ENCODE measurements at places on chromosomes 12 and 14. TPM values are rescaled to one million over a fixed set of nuclear protein-coding genes. Genes with fewer than 3 reads are reported as not detected.

DNA sequence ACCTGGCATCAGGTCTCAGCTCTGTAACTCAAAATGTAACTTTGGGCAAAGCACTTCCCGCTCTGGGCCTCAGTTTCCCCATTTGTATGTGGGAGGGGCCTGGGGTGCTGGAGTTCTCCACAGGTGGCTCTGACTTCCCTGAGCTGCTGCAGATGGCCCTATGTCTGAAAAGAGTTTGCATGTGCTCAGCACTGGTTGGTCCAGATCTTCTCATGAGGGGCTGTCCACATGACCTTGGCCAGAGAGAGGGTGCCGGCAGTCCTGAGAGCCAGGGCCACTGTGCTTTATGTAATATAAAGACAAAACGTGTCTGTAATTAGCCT, 7.2 kb upstream of the CACNA2D4 start:
- no peak for DNase-seq

GRCh38 chr12:47709237-47709636, 3.4 kb upstream of the RPAP3 start:
- no peak for DNase-seq

The CDK2 gene
- 40.9 TPM for total RNA-seq

The EPYC gene
- not detected for total RNA-seq

The SMCO3 gene
- not detected for total RNA-seq

The MEG3 gene
- not detected for total RNA-seq

GRCh38 chr12:122097584-122097926, 19.0 kb downstream of the MLXIP start:
- DNase-seq = no peak

The CLEC4C gene
- total RNA-seq = not detected

The SOCS2 gene
- total RNA-seq = 46.9 TPM

DNA sequence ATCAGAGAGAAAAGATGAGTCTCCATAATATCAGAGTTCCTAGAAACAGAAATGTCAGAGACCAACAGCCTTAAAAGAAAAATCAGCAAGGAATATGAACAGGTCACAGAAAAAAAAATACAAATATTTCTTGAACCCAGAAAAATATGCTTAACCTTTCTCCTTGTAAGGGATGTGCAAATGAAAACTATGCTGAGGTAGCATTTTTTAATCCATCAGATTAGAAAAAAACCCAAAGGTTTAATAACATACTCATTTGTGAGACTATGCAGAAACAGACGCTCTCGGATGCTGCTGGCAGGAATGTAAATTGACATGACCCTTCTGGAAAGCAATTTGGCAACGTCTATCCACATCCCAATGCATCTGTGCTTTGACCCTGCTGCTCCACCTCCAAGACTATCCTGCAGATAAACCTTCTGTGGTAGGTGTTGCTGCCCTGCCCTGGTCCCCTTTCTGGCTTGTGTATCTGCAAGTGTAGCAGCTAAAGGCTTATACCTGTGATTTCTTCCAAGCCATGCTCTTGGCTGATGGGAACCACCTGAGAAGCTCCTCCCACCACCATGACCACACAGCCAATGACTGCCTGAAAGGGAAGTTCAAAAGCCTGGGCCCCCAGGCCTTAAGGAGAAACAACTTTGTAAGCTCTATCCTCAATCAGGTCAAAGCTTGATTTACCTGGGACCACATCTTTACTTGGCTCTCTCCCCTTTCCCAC, 49.4 kb downstream of the LTBP2 start:
- DNase-seq = no peak

DNA sequence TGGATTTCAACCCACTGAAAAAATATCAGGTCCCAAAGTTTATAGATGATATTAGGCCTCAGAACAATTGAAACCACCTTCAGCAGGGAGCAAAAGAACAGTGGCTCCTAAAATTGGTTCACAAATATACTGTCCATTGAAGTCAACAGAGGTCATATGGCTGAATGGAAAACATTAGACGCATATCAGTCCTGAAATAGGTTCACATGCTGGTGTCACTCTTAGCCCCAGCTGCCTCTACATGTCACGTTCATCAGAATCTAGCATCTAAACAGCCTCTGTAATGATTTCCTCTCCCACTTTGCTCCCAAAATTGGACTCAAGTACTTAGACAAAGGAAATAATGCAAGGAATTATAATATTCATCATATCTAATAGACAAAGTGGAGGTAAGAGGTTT, 8.7 kb downstream of the FLRT2 start:
- no peak for DNase-seq

DNA sequence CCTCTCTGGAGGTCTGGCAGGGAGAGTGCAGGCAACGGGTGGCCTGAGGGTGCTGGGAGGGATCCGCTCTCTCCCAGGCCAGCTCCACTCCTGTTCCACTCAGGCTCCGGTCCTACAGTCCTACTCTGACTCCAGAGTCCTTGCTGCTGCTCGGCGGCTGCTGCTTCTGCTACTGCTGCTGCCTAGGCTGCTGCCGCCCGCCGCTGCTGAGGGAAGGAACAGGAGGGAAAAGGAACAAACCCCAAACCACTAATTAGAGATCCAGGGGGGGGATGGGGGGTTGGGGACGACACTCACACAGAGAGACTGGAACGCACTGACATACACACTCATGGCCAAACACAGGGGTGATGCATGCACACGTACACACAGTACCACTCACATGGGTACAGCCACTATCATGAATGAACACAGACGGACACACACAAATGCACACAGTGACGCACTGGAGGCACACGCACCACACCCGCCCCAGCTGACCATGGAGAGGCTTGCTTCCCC, at the start of gene SP7:
TSS of gene SP7 (minus strand) at position 174 of the 501 bp plus-strand sequence. CDS start 708 bp downstream, outside the sequence.
- no peak for DNase-seq

DNA sequence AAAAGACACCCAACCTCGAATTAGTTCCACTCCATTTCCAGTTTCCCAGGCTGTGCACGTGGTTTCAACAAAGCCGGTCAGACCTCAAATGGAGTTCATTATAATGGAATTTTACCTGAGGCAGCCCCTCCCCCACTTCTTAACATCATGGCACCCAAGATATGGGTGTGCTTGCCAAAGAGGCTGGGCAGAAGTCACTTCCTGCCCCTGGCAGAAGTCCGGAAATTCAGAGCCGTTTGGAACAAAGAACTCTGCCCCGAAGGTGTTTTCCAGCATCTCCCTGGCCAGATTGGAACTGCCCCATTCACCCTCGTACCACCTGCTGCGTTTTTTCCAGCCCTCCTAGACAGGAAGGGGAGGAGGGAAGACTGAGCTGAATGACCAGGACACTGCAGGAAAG, 8.2 kb downstream of the VDR start:
- DNase-seq = peak; percentile 75
